Psoas muscle (tissue), 8 donors: ENCODE measurements at places on chromosomes 1 and 21. TPM values are rescaled to one million over a fixed set of nuclear protein-coding genes. Genes with fewer than 3 reads are reported as not detected.
A peak's percentile ranks its signal among the peaks of the same experiment; 100 is the strongest.

Gene CNIH3
- 1.9 TPM for total RNA-seq

Gene KRTAP19-6
- total RNA-seq = not detected

Gene GUCA2B
- total RNA-seq = not detected

Gene DMAP1
- total RNA-seq = 18.5 TPM

Gene DPT
- total RNA-seq = 8.5 TPM

Gene EVI5
- 11.7 TPM for total RNA-seq

Gene CD48
- total RNA-seq = 0.76 TPM

Gene CHI3L2
- total RNA-seq = 0.41 TPM

Gene CACNA1E
- total RNA-seq = not detected

Gene ZBTB8A
- 3.6 TPM for total RNA-seq

Gene KRTAP7-1
- not detected for total RNA-seq

Gene IL20
- not detected for total RNA-seq

Gene SLC5A3
- total RNA-seq = 5.8 TPM

Gene LCE2C
- not detected for total RNA-seq

Gene MAGI3
- total RNA-seq = 7.1 TPM

Gene NBPF6
- not detected for total RNA-seq

Gene C1orf167
- 4.1 TPM for total RNA-seq

- no peak for DNase-seq
Observed at GRCh38 chr1:200281201-200281835, 128.5 kb downstream of the ZNF281 start.

DNA sequence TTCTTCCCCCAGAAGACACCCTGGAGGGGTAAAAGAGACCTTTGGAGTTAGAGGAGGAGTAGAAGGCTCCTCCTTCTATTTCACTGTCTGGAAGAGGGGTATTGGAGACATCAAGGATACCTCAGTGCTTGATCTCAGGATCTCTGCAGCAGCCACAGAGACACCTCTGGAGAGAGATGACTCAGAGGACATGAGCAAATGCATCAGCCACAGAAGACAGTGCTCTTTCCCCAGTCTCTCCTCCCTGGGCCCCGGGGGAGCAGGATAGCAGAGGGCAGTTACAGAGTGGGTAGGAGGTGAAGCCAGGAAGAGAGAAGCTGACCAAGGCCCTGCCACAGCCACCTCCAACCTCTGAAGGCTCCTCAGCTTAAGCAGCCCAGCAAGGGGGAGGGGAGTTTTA is 15.3 kb upstream of the TEDDM1 start:
- no peak for DNase-seq

- DNase-seq = no peak
Observed at GRCh38 chr1:20223106-20223505, 36.8 kb upstream of the PLA2G2C start.

- no peak for DNase-seq
Observed at GRCh38 chr1:206083750-206084149, 30.8 kb downstream of the RHEX start.

- no peak for DNase-seq
Observed at GRCh38 chr1:27956761-27957160, 3.0 kb upstream of the XKR8 start.

DNA sequence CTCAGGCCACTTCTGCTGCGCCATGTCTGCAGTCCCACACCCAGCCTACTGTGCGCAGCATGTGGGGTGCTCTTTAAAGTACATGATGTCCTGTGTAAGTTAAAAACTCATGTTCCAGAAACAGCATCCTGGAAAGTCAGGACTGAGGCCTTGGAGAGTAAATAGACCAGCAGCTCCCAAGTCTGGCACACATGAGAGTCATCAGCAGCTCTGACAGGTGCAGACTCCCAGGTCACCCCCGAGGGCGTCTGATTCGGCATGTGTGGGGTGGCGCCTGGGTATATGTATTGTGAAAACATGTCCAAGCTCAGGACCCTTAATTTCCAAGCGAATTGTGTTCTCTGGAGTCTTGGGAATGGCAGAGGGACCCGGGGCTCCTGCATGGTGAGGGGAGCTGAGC is 120.1 kb upstream of the RUNX3 start:
- peak; percentile 21 for DNase-seq

GRCh38 chr1:1275836-1276235 is 2.2 kb upstream of the UBE2J2 start:
- no peak for DNase-seq

GRCh38 chr1:21305155-21305899 is 15.1 kb upstream of the ECE1 start:
- no peak for DNase-seq

- no peak for DNase-seq
Observed at GRCh38 chr21:29293495-29293894, 5.2 kb upstream of the BACH1 start.

DNA sequence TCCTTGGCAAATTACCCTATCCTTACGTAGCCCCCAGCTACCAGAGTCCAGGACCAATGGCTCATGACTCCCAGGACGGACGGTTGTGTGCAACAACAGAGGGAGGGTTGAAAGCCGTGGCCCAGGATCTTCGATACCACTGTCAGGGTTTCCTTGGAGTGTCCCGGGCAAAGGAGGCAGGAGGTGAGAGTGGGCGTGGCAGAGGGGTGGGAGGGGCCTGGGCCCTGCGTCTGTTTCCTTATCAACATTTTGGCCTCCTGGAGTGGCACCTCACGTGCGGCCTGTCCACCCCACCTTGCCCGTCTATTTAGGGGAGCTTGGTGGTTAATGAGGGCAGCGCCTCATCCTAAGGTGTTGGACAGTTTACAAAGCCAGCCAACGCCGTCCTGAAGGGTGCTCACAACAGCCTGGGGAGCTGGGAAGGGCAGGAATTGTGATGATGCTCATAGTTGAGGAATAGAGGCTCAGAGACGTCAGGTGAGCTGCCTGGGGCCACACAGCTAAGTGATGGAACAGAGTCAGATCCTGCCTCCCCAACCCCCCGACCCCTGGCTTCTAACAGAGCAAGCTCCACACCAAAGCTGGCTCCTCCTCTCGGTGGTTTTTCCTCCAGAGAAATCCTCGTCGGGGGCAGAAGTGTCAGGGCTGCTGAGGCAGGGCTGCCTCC is 17.4 kb upstream of the ARHGEF10L start:
- DNase-seq = no peak

GRCh38 chr21:26397545-26397944 is 175.5 kb downstream of the CYYR1 start:
- no peak for DNase-seq

GRCh38 chr1:172145231-172145651 is 275.2 kb upstream of the C1orf105 start:
- no peak for DNase-seq

- peak; percentile 32 for DNase-seq
Observed at GRCh38 chr1:7520496-7520895, 250.6 kb upstream of the VAMP3 start.

DNA sequence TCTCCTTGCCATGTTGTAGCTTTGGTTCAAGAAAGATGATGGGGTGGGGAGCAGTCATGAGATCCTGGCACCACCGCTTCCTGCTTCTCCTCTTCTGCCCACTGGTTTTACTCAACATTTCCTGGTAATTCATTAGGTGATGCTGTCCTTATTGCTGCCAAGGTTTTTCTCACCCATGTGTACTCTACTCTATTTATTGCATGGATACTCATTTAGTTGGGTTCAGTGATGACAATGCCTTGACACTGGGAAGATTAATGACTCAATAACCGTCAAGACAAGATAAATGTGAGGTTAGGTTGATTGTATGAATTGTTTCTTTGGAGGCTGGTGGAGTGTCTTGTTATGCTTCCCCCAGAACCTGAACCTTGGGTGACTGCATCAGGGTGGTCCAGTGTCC is 484.2 kb downstream of the SIPA1L2 start:
- no peak for DNase-seq

DNA sequence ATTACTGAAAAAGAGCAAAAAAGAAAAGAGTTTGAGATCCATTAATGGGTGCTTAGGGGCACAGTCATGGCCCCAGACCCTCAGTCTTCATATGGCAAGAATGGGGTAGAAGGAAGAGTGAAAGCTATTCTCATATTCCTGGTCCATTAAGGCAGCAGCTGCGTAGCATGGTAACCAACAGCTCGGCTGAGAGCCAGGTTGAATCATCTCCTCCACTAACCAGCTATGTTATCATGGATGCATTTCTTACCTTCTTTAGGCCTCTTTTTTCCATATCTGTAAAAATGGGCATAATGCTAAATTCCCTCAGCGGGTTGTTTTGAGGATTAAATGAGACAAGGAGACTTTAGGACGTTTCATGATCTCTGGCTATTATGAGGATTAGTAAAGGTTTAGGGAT is 15.0 kb upstream of the SARS1 start:
- DNase-seq = no peak

DNA sequence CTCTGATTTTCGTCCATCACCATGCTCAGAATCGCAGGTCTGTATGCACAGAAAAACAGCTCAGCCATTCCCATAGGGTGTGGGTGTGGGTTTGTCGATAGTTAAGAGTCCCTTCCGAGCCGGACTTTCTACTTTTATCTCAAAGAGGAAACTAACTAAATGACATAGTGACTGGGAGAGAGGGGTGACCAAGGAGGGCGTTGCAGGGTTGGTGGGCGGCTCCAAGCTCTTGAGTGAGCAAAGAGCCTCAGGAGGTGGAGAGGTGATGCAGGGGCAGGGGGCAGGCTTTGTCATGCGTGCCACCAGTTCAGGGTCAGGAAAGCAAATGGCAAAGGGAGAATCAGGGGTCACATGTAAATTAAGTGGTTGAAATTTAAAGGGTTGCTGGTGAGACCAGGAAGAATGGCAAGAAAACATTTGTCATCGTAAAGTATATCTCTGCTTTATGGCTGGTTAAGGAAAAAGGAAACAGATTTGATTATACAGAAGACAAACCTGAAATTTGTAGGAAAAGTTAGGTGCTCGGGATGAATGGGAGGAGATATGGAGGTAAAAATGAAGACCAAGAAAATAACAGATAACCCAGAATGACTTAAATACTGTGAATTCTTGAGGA is 249.0 kb downstream of the SETD4 start:
- no peak for DNase-seq

GRCh38 chr1:205813755-205814058 is 709 bp upstream of the SLC41A1 start:
- DNase-seq = no peak

GRCh38 chr1:243580072-243580471 is 270.0 kb downstream of the AKT3 start:
- no peak for DNase-seq

DNA sequence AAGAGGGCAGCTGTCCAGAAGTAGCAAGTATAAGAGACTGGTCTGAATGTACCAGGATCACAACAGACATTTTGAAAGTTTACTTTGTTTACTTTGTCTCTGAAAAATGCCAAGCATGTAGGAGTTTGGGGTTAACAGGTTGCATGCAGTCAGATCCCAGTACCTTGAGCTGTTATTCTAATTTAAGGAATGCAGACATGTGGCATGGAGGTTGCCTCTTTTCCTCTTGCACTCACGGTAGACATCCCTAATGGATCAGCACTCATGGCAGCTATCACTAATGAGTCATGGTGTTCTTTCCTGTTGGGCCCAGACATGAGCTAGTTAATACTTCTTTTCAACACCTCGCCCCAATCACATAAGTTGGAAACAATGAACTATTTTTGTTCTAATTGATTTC is 67.3 kb downstream of the GADD45A start:
- DNase-seq = no peak

DNA sequence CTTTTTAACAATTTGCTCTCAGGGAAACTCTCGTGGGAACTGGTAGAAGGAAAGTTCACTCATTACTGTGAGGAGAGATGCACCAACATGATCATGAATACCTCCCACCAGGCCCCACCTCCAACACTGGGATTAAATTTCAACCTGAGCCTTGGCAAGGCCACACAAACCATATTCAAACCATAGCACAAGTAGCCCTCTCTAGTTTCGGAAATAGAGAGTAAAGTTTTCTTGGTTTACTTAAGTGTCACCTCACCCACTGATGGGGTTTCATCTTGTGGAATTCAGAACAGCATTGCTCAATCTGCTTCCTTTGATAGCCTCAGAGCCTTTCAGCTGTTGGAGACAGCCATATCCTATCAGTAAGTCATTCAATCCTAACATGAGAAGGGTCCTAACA is 25.5 kb upstream of the CCSAP start:
- no peak for DNase-seq

- no peak for DNase-seq
Observed at GRCh38 chr1:224980181-224980580, 50.7 kb downstream of the DNAH14 start.

- no peak for DNase-seq
Observed at GRCh38 chr1:93106226-93106625, 27.1 kb downstream of the MTF2 start.

DNA sequence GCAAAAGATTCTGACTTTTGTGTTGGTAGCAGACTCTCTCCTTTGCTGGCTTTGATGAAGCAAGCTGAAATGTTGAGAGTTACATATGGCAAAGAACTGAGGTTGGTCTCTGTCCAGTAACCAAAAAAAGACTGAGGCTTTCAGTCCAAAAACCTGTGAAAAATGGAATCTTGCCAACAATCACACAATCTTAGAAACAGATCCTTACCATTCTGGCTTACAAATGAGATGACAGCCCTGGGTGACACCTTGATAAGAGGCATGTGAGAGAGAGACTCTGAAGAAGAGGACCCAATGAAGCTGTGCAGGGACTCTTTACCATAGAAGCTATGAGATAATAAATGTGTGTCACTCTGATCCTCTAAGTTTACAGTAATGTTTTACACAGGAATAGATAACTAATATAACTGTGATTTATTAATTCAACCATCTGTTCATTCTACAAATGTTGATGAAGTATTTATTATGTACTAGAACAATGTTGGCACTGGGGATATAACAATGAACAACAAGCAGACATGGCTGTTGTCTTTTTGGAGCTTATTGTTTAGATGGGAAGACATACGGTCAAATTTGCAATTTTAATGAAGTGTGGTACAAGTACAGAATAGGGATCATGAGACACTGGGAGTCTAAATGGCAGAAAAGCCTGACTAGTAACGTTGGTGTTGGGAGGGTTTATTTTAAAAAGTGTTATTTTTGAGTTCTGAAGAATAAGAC is 251.0 kb downstream of the OLFM3 start:
- DNase-seq = no peak

- DNase-seq = no peak
Observed at GRCh38 chr1:192160196-192160595, 1.9 kb downstream of the RGS18 start.

GRCh38 chr1:161258439-161259344 is at the start of gene PCP4L1:
TSS of gene PCP4L1 (plus strand) at chr1:161258745. CDS start at chr1:161258975, 230 bp downstream.
- peak; percentile 19 for DNase-seq

GRCh38 chr1:217354895-217355294 is 276.0 kb downstream of the GPATCH2 start:
- no peak for DNase-seq

DNA sequence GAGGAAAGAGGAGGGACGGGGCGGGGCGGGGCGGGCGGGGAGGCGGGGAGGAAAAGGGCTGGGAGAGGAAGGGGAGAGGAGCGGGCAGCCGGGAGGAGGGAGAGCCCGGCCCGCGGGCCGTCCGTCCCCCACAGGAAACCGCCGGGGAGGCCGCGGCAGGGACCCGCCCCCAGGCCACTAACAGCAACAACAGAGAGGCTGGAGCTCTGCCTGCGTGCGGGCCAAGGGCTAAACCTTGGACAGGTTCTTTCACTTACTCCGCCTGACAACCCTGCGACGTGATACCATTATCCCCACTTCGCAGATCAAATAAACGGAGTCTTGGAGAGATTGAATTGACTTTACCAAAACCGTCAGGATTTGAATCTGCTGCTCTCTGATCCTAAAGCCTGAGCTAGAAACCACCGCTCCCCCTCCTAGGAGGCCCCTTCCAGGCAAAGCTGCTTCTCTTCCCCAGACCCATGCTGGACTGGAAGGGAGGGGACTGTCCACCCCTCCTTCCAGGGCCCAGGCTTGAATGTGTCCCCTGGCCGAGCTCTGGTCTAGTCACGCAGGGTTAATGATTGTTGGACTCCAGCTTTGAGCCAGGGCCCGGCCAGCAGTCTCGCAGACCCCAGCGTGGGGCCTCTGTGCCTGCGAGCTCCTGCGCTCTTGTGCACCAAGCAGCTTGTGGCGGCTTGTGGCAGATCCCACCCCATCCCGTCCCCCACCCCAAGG is at the start of gene EVA1B:
Gene EVA1B, minus strand, starts transcription at position 10 of the 717 bp plus-strand sequence. CDS start 608 bp downstream, outside the sequence.
- peak; percentile 79 for DNase-seq
